ENCODE measurements at places on chromosomes 1 and 21.

DNA sequence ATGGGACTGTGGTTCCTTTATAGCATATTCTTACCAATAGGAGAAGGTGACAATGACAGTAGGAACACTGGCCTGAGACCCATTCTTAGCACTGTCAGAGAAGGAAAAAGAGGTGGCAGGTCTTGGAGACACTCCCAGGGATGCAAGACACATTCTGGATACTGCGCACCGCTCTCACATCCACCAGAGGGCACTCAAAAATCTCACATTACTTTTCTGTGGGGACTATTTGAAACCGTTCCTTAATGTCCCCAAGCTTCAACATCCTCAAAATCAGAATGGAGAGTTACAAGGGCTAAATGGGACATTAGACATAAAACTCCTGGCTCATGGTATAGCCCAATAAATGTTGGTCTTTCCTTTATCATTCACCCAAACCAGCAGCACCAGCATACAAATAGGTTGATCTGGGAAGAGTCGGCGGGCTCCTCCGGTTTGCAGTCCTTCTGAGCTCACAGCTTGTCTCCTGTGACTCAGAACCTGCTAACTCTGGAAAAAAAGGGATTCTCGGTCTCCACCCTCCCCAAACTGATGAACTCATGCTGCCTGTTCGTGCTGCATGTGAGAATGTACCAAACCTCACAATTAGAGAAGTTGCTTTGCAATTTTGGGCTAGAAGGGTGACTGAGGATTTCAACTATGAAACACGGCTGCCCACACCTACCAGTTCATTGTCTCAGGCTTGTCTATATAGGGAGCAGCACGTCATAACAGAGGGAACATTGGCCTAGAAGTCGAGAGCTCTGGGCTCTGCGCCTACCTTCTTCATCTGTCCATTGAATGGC is 40.2 kb downstream of the IL12RB2 start:
- peak; percentile 35 for DNase-seq

DNA sequence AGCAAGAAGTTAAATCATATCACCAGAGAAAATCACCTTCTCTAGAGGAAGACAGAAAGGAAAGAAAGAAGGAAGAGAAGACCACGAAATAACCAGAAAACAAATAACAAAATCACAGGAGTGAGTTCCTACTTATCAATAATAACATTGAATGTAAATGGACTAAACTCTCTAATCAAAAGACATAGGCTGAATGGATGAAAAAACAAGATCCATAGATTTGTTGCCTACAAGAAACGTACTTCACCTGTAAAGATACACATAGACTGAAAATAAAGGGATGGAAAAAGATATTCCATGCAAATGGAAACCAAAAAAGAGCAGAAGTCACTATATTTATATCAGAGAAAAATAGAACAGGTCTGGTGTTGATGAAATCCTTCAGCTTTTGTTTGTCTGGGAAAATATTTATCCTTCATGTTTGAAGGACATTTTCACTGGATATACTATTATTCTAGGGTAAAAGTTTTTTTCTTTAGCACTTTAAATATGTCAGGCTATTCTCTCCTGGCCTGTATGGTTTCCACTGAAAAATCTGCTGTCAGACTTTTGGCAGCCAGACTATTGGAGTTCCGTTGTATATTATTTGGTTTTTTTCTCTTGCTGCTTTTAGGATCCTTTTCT is 202.5 kb upstream of the DUSP10 start:
- no peak for DNase-seq

GRCh38 chr1:221777431-221778072 is 35.7 kb upstream of the DUSP10 start:
- no peak for DNase-seq

DNA sequence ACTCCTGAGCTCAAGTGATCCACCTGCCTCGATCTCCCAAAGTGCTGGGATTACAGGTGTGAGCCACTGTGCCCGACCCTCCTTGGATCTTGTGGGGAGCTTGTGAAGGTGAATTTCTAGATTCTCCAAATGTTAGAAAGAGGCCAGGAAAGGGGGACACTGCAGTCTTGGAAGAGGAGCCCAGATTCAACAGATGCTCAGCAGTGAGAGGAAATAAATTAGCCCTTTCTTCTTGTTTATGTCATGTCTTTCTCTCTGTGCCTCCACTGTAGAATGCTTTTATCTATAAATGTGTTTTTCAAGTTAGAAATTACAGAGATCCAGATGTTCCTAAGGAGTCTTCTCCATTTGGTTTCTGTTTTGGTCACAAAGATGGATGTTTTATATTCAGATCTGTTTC is 346.6 kb upstream of the KAZN start:
- DNase-seq: no peak

- DNase-seq: no peak
Measured at GRCh38 chr1:11475748-11476147, 3.2 kb upstream of the DISP3 start.

GRCh38 chr1:24965571-24965930 is 35.5 kb upstream of the RUNX3 start:
- no peak for DNase-seq

GRCh38 chr1:184507165-184507564 is 120.3 kb downstream of the C1orf21 start:
- no peak for DNase-seq

GRCh38 chr1:75165264-75165663 is 31.1 kb downstream of the LHX8 start:
- no peak for DNase-seq

GRCh38 chr1:81554108-81554507 is 246.6 kb upstream of the ADGRL2 start:
- DNase-seq: no peak

DNA sequence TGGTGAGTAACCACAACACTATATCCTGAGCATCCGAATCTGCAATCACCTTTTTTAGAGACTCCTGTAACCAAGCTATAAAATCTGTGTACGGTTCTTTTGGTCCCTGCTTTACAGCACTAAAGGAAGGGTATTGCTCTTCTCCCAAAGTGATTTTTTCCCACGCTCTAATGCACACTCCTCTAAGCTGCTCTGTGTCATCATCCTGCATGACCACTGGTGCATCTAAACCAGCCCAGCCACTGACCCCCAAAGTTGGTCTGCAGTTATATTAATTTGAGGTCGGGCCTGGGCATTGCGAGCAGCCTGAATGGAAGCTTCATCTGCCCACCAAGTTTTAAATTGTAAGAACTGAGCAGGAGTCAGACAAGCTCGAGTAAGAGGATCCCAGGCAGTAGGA is 480.0 kb downstream of the PTPRU start:
- DNase-seq: no peak

- no peak for DNase-seq
Measured at GRCh38 chr1:168554603-168555483, 11.0 kb upstream of the XCL2 start.

DNA sequence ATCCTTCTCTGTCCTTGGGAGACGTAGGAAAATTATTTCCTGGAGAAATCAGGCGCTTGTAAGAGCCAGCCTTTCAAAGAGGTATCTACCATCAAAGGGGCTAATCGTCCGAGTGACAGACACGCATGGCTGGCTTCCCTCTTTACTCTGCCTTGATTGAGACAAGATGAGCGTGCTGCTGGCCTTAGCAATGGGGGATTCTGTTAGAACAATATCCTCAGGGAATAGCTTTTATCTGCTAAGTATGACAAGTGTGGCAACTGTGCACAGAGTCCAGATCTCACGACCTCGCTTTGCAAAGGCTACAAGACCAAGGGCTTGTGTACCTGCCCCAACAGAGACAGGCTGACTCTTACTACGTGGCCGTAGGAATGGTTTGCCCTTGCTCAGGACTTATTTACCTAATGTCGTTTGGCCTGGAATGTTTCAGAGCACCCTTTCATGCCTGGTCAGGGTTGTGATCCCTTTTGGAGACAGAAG is 417.1 kb downstream of the KIF26B start:
- DNase-seq: no peak

GRCh38 chr1:242133796-242134195 is 134.9 kb upstream of the MAP1LC3C start:
- DNase-seq: no peak

DNA sequence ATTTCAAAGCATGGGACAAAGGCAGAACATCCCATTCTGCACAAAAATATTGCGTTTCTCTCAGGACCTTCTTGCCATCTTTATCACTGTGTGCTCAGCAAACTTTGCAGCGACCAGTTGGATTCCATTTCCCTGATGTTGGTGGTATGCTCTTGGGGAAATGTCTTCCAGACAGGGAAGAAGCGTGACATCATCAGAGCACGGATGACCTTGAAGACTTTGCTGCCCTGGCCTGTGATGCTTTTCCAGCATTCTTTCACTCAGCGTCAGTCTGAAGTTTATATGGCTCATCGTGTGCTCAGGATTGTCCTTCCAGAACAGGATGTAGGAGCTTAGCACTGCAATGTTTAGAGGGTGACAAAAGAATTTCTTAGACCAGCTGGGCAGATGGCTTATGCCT is 131.4 kb upstream of the F3 start:
- DNase-seq: no peak

DNA sequence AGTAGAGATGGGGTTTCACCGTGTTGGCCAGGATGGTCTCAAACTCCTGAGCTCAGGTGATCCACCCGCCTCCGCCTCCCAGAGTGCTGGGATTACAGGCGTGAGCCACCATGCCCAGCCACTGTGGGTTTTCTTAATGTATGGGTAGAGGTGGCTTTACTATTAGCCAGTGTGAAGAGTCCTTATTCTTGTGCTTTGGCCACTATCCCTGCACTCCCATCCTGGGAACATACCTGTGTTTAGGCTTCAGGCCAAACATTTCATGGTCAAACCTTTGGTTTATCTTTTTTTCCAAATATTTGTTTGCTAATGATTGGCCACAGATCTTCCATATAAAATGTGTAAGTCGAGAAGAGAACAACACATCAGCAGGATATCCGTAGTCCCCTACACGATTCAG is 16.5 kb downstream of the FMO5 start:
- no peak for DNase-seq

DNA sequence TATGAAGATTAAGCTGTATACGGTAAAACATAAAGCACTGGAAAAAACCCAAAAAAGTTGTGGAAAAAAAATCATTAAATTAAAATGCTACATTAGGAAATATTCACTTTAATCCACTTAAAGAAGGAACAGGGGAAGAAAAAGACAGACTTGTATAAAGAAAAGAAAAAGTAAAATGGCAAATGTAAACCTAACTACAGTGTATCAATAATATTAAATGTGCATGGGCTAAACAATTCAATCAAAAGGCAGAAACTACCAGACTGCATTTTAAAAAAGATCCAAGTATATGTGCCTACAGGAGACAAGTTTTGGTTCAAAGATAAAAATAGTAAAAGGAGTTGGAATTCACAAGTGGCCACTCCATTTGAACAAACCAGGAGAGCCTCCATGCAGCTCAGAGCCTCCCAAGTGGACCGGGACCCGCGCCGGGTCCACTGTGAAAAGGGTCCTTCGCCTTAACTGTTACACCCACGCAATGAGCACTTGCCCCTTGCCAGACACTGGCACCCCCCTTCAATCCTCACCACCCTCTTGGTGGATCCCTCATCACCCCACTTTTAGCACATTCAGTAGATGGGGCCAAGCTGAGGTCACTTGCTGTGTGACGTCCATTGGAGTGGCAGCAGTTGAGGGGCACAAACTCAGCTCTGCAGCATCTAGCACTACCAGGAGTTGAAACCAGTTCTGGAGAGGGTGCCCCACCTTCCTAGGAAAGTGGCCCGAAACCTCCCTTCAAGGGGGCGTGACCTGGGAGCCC is 898 bp downstream of the C1orf174 start:
- no peak for DNase-seq

DNA sequence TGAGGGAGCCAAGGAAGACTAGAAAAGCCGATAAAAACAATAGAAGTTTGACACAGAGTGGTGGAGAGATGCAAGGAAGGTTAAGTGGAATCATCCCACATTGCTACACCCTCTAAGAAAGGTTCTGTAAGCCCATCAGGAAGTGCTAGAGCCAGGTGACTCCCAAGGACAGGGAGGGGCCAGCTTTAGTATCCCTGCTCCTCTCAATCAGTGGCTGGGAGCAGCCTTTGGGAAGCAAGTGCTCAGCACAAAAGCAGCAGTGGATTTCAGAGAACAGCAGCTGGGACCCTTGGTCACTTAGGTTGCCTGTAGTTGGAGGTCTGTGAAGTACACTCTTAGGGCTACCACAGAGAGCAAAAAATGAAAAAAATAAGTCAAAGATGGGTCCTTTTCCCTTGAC is 42.5 kb downstream of the NME7 start:
- no peak for DNase-seq

- DNase-seq: no peak
Measured at GRCh38 chr21:28633839-28634555, 358.7 kb downstream of the LTN1 start.

DNA sequence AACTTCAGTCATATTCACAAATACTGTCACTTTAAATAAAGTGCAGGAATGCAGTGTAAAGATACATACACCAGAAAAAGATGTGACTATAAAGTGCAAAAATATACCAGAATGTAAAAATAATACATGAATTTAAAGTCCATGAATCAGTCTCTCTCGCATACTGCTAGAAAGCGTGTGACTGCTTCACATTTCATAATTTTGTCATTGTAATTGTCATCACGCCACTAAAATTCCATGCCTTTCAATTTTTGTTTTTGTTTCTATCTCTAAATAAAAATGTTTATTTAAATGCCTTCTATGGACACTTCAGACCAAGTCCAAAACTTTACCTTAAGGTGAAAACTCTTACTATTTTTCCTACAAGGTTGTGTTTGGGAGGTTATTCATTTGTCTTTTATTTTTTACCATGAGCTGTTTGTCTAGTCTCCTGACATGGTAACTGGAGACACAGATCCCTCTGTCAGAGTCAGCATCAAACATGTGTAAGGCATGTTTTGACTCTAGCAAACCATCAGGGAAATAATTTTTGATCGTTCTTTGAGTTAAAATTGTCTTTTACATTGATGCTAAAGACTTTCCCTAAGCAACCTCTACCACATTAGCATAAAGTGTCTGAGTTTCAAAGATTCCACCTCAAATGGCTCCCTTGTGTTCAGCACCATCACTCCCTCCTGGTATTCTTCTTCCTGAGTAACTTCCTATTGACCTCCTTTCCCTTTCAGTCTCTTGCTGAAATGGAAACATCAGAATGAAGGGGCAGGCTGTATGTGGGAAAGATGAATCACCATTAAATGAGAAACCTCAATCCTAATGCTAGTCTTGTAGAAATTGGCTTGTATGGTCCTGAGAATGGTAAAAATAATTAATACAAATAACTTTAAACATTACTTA is 14.0 kb upstream of the AIM2 start:
- no peak for DNase-seq

GRCh38 chr1:171532520-171532919 is 47.2 kb downstream of the PRRC2C start:
- no peak for DNase-seq

DNA sequence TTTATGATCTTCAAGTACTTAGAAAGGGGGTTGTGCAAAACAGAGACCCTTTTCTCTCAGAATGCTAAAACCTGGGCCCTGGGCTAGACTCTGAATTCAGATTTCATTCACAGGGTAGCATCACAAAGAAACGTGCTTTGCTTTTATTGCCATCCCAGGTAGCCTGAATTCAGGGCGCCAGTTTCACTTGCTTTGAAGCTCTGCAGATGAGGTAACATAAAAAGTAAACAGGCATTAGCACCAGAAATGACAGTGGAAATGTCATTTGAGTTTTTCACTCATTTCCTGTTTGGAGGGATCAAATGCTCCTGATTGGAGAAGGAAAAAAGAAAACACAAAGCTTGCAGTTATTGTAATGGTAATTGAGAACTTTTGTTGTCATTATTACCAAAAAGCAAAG is 2.6 kb downstream of the SYPL2 start:
- DNase-seq: no peak

- no peak for DNase-seq
Measured at GRCh38 chr1:38077523-38078147, 31.0 kb upstream of the POU3F1 start.

All from neural crest cell (in vitro differentiated cells).